Osteocyte (in vitro differentiated cells): ENCODE measurements at places on chromosomes 5 and 9.

GRCh38 chr9:69093471-69094103, 58.0 kb downstream of the FXN start:
- DNase-seq: no peak

DNA sequence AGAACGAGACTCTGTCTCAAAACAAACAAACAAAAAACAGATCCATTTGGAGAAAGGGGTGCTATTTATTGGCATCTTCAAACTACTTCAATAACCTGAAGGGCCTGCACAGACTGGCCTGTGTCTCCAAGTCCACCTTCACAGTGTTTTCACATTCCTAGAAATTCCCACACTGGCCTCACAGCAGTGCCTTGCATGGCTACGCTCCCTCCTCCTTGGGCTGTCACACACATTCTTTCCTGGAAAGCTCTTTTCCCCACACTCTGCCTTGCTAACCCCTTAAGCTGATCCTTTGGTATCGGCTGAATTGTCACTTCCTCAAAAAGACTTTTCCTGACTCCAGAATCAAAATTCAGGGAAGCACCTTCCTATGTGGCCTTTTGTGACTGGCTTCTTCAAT, 19.8 kb downstream of the FAM151B start:
- no peak for DNase-seq

DNA sequence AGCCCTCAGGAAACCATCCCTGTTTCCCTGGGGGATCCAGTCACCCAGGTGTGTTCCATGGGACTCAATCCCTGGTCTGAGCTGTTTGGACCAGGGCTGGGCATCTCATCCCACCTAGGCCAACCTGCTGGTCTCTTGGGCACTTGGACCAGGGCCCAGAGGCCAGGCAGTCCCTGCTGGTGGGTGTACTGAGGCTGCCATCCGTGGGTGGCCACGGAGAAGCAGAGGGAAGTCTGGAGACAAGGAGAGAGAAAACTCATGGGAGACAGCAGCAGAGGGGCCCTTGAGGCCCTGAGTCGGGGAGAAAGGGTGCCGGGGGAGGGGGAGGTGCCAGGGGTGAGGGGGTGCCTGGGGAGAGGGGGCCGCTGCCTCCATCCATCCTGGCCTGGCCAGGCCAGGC, 247.8 kb downstream of the PBX3 start:
- DNase-seq: no peak

GRCh38 chr9:135262248-135262647, 174.8 kb downstream of the OLFM1 start:
- no peak for DNase-seq

- DNase-seq: no peak
These were observed 735 bp downstream of the ECPAS start for GRCh38 chr9:111483439-111483857.

- DNase-seq: no peak
These were observed 128.7 kb downstream of the SLC12A2 start for GRCh38 chr5:128212191-128212806.

GRCh38 chr9:134604834-134605233, 36.8 kb upstream of the COL5A1 start:
- no peak for DNase-seq

- DNase-seq: no peak
These were observed 16.8 kb upstream of the SLC9A3 start for GRCh38 chr5:540906-541538.

GRCh38 chr5:122909470-122910100, 64.2 kb downstream of the SNX24 start:
- no peak for DNase-seq

GRCh38 chr9:94108584-94108983, 24.3 kb downstream of the PTPDC1 start:
- no peak for DNase-seq

DNA sequence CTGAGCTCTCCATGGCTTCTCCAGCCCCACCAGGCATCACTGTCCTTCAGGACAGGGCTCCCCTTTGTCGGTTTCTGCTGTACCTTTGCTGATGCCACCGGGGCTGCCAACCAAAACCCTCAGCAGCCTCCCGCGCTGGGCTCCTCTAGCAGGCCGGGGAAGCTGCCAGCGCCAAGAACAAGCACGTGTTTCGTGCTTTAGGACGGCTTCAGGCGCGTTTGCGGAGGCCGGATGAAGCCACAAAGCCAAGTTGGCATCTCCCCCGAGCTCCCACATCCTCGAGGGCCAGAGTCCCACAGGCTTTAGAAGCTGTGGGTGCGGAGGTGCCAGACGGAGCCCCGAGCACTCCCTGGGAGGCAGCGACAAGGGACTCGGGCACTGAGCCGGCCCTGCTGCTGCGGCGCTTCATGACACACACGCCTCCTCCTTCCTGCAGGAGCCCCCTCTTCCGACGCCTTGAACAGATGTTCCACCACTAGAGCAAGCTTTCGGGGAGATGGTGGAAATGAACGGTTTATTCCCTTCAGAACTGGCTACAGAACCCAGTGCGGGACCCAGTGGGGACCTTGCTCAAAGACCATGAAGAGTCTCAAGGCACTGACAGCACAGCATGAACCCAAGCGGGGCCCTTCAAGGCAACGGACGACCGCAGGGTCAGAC, 36.7 kb downstream of the SARDH start:
- no peak for DNase-seq

GRCh38 chr9:22134390-22134789, 125.3 kb upstream of the CDKN2B start:
- no peak for DNase-seq

GRCh38 chr9:128143525-128144238, 5.6 kb upstream of the LCN2 start:
- no peak for DNase-seq

DNA sequence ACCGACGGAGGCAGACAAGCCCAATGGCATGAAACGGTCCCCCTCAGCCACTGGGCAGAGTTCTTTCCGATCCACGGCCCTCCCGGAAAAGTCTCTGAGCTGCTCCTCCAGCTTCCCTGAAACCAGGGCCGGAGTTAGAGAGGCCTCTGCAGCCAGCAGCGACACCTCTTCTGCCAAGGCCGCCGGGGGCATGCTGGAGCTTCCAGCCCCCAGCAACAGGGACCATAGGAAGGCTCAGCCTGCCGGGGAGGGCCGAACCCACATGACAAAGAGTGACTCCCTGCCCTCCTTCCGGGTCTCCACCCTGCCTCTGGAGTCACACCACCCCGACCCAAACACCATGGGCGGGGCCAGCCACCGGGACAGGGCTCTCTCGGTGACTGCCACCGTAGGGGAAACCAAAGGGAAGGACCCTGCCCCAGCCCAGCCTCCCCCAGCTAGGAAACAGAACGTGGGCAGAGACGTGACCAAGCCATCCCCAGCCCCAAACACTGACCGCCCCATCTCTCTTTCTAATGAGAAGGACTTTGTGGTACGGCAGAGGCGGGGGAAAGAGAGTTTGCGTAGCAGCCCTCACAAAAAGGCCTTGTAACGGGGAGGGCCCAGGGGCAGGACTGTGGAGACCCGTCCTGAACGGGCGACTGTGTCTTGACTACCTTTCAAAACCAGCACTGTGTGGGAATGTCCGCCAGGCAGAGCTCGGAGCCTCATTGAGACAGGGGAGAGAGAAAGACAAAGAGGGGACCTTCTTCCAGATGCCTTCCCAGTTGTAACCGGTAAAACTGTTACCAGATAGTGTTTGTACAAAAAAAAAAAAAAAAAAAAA, 29.9 kb downstream of the CD180 start:
- DNase-seq: no peak

DNA sequence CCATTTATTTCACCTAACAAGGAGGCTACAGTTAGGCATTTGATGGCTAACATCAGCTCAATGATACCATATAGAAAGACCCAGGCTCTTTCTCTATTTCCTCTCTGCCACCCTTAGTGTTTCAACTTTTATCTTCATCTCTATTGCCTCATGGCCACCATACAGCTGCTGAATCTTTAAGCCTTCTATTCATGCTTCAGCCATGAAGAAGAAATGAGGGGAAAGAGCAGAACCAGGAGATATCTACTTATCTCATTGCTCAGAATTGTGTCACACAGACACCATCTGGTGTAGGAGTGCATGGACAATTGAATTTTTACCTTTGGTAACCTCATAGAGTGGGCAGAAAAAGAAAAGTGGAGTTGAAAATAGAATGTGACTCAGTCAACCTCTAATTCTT, 6.7 kb downstream of the GAPT start:
- DNase-seq: no peak

DNA sequence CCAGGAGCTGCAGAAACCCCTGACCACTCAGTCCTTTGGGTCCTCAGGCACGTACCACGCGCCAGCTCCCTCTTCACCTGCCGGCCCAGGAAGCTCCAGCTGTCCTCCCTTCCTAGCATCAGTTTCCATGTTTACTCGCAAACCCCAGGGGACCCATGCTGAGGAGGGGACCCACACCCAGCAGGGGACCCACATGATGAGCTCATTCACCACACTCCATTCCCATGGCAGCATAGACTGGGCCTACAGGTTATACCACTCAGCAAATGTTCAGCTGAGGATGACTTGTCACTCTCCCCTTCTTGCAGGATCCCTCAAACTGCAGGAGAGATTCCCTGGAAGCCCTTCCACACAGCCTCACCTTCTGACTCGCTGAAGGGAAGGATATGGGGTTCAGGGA, 73.5 kb upstream of the GALNT10 start:
- DNase-seq: peak; percentile 51

- no peak for DNase-seq
These were observed 42.0 kb downstream of the CSF1R start for GRCh38 chr5:150044329-150044681.

DNA sequence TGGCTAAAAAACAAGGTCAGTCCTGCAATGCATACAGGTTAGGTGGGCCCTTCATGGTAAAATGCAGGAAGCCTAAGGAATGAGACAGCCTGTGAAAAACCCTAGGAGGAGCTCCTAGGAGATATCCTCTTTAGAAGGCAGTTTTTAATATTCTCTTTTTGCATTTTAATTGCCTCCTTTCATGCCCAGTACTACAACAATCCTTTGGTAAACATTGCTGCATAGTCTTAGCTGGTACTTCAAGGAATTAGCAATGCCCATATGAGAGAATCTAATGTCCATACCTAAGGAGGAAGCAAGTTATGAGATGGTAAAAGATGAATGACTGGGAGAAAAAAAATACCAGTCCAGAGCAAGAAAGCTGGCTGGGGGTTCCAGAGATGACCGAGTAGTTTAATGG, 61.0 kb downstream of the NREP start:
- no peak for DNase-seq

- peak; percentile 89 for DNase-seq
These were observed 57.7 kb downstream of the DUSP1 start for GRCh38 chr5:172713113-172713808.

GRCh38 chr9:33506626-33507370, 17.3 kb upstream of the ANKRD18B start:
- DNase-seq: no peak

- DNase-seq: no peak
These were observed 42.5 kb downstream of the ERGIC1 start for GRCh38 chr5:172876578-172876977.

DNA sequence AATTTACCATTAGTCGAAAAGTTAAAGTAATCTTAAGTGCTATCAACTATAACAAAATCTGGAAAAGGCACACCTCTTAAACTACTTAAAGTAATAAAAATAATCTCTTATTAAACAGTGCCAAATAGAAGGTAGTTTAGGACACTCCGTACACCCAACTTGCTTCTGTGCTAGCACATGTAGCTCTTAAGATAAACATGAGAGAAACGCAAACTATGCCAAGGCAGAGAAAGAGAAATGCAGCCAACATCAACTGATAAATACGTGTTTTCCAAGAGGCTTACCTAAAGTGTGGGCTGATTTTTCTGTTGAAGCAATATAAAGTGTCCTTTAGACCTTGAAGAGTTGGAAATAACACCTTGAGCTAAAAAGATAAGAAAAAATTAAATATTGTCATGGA, 480.6 kb upstream of the DAB2 start:
- no peak for DNase-seq

DNA sequence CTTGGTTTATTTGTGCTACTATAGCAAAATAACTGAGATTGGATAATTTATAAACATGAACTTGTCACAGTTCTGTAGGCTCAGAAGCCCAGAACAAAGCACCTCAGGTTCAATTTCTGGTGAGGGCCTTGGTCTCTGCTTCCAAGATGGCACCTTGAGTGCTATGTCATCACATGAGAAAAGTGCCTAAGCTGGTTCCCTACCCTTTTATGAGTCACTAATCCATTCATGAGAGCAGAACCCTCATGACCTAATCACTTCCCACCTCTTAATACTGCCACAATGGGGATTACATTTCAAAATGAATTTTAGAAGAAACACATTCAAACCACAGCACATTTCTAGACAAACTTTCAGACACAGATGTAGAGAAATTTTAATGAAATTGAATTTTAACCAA, 98.2 kb upstream of the PRSS3 start:
- no peak for DNase-seq
